ENCODE measurements at places on chromosomes 1 and 21.

DNA sequence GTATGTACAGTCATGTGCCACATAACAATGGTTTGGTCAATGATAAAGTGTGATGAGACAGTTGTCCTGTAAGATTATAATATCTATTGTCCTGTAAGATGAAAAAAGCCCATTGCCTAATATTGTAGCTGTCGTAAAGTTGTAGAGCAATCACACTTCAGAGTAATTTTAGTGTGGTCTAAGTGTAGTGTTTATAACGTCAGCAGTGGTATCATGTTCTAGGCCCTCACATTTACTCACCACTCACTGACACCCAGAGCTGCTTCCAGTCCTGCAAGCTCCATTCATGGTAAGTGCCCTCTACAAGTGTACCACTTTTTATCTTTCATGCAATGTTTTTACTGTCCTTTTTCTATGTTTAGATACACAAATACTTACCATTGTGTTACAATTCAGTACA, 259.9 kb upstream of the RAB4A start:
- DNase-seq: no peak

DNA sequence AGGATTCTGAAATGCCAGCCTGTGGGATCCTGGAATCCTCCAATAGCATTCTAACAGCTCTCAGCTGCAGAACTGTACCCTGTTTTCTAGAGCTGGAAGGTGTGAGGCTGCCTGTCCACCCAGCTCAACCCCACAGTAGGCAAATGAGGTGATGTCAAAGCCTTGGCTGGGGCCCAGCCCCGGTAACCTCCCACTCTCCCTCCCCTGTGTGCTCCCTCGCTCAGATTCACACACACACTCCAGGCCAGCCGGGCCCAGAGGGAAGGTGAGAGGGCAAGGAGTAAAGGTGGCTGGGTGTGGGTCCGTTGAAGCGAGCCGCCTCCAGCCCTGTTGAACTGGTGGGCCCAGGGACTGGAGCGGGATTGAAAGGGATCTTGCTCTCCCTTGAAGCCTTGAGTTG, at the start of gene BSND:
Gene BSND (plus strand): TSS at position 257 of the 400 bp plus-strand sequence. CDS start 254 bp downstream, outside the sequence.
- no peak for DNase-seq

GRCh38 chr1:19448491-19449439, 36.6 kb downstream of the CAPZB start:
- DNase-seq: no peak

DNA sequence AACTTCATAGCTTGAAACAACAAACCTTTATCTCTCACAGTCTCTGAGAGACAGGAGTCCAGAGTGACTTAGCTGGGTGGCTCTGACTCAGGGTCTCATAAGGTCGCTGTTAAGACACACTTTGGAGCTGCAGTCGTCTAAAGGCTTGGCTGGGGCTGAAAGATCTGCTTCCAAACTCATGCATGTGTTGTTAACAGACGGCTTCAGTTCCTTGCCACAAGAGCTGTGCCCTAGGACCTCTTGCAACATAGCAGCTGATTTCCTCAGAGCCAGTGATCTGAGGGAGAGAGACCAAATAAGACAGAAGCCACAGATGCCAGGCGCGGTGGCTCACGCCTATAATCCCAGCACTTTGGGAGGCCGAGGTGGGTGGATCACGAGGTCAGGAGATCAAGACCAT, 176.8 kb downstream of the DISC1 start:
- no peak for DNase-seq

DNA sequence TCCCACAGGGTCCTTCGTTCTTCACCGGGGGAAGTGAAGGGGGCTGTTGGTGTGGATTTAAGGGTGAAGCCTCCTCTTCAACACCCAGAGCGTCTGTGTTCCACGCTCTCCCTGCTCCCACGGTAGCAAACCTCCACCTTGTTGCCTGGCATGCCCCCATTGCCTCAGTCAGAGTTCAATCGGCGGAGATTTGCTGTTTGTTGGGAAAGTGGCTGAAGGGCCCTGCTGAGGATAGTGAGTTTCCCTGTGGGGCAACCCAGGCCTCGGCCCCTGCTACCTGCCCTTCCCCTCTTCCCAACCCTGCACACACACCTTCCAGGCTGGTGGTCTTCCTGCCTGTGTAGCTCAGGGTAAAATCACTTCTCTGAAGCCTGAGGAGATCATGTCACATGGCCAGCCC, 60.5 kb downstream of the TOR1AIP2 start:
- no peak for DNase-seq

DNA sequence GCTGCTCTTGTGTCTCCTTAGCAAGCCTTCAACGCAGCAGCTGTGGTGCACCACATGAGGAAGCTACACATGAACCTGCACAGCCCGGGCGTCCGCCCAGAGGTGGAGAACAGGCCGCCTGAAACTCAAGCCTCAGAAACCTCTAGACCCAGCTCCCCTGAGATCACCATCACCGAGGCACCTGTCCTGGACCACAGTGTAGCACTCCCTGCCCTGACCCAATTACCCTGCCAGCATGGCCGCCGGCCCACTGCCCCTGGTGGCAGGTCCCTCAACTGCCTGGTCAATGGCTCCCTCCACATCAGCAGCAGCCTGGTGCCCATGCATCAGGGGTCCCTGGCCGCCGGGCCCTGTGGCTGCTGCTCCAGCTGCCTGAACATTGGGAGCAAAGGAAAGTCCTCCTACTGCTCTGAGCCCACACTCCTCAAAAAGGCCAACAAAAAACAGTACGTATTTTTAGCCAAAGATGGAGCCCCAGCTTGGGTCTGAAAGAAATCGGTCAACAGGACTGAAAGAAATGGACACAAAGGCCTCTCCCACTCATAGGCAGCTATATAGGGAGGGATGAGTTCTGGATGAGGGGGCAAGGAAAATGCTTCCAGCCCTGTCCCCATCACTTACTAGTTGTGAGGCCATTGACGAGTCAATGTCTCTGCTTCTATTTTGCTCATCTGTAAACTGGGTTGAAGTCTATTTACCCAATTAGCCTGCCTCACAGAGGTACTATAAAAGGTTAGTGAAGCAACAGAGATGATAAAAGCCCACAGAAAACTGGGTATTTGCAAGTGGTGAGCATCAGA, 28.5 kb downstream of the CAMK1G start:
- no peak for DNase-seq

- DNase-seq: no peak
These were observed 932 bp downstream of the RPF1 start for GRCh38 chr1:84479998-84480397.

DNA sequence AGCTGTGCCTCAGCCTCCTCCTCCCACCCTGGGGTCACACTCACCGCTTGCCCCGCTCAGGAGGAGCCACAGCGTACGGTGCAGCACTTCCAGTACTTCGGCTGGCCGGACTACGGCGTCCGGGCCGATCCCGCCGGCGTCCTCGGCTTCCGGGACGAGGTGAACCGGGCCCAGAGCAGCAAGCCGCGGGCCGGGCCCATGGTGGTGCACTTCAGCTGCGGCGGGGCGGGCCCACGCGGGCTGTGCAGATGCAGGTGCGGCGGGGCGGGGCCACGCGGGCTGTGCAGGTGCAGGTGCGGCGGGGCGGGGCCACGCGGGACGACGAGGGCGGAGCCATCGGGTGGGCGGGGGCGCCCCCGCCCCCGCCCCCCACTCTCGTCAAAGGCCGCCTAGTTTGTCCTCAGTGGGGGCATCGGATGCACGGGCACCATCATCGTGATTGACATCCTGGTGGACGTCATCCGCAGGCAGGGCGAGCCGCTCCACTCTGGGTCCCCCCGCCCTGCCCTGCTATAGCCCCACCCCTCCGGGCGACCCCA, 5.5 kb downstream of the RNF223 start:
- DNase-seq: peak; percentile 22
